ENCODE measurements at places on chromosomes 16 and 17.

DNA sequence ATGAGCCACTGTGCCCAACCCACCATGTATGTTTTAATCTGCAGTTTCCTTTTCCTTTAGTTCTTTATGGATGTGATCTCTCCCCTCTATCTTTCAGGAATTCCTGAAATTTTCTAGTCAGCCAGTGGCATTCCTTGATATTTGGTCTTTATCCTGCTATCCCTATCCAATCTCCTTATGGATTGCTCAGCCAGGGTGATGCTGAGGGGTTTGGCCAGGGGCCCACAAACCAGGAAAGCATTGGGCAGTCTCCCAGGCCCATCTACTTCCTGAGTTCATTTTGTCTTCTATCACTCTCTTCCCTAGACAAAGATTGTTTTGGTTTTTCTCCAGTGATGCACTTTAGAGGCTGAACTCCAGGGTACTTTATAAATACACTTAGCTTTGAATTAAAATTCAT, 115.9 kb downstream of the KATNIP start:
- no peak for DNase-seq

GRCh38 chr17:38430316-38430715, 2.1 kb downstream of the ARHGAP23 start:
- DNase-seq: no peak

GRCh38 chr17:79872762-79873161, 33.5 kb upstream of the CBX4 start:
- DNase-seq: no peak

GRCh38 chr16:56041556-56042140, 149.6 kb upstream of the GNAO1 start:
- peak; percentile 31 for DNase-seq

DNA sequence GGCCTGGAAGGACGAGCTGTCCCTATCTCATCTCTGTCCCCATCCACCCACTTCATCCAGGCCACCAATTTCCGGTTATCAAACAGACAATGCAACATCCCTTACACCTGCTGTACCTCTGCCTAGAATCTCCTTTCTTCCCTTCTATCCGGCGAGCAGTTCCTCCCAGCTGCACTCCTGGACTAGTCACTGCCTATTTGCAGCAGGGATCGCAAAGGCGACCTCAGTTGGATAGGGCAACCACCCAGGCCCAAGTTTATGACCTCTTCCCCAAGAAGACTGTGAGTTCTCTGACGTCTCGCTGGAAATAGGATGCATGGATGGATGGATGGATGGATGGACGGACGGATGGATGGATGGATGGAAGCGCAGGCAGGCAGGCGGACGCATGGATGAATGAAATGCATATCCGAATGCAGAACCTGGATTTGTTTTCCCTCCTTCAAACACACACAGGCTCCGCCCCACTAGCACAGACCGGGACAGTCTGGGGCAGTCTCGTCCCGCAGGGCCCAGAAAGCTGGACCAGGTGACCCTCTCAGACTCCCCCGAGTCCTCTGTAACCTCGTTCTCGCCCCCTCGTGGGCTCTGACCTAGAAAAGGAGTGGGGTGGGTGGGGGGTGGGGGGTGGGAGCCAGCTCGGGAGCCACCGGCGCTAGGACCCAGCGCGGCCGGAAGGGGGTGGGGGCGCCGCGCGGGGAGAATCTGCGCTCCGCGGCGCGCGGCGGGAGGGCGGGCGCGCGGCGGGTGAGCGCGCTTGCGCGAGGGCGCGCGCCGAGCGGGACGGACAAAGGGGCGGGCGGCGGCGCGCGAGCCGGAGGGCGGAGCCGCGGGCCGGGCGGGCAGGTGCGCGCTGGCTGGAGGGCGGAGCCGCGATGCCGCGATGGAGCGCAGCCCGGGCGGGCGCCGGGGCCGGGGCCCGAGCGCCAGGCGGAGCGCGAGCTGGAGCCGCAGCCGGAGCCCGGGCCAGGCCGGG, at the start of gene SBK1:
SBK1 (plus strand) TSS at position 875 of the 976 bp plus-strand sequence. CDS start 24,867 bp downstream, outside the sequence.
- peak; percentile 86 for DNase-seq

DNA sequence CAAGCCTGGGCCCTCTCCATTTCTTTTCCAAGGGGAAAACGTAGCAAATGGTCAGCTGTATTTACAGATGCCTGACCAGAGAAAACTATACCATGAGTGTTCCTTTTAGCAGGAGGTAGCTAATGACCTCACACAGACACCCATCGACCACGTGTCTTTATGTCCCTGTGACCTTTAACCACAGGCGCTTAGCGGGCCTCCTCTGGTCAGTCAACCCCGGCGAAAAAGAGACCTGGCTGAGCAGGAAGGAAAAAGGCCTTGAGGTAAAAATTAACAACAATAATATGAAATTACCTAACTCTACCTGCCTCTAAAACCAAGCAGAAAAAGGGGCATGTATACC, 9.1 kb downstream of the NUDT16L1 start:
- DNase-seq: no peak

DNA sequence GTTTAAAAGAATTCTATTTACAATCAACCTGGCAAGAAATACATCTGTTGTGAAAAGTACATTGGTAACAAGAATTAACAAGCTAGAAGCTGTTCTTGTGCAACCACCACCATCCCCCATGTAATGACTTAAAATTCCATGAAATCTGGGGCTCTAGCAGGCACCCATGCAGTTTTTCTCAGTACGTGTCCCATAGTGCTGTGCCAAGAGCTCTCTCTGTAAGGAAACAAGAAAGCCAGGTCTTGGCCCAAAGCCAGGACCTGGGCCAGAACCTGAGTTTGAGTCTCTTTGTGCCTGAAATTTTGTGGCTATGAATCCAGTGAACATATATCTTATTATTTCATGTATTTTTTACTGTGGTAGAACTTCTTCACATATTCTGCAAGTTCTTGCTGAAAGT, 46.6 kb downstream of the NUP93 start:
- no peak for DNase-seq

DNA sequence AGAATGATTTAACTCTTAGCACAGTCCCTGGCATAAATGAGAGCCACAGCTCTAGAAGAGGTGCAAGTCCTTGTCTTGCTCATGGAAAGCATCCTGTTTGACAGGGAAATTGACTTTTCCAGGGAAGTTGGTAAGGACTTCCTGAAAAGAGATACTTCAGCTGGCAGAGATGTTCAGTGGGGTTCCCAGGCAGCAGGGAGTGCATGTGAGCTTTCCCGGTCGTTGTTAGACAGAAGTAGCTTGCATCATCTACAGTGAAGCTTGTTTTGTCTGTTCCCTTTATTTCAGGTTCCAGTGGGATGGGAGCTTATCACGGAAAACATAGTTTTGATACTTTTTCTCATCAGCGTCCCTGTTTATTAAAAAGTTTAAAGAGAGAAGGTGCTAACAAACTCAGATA, 22.9 kb downstream of the ALDH3A2 start:
- DNase-seq: no peak

DNA sequence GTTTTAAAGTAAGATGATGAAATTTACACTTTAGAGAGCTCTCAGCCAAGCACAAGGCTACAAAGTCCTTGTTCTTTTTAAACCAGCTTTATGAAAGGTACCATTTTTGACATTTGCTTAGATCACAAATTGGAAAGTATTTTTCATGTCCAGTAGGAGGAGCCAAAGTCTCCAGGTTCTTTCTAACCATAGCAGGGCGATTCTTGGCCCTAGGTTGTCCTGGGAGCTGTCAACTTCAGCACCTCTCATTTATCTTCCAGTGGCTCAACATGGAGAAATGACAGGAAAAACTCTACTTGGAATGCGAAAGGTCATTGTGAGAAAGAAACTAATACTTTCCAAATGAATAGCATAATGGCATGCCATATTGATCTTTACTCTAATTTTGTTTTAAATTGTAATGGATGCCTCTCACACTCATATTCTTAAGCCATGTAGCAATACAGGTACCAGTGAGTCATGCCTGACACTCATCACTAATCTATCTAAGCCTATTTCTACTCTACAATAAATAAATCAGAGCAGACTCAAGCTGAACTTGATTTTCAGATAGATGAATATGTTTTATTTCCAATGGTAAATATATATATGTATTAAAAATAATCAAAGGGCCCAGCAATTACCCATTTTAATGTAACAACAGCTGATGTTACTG, 919.1 kb upstream of the EEF2KMT start:
- no peak for DNase-seq

DNA sequence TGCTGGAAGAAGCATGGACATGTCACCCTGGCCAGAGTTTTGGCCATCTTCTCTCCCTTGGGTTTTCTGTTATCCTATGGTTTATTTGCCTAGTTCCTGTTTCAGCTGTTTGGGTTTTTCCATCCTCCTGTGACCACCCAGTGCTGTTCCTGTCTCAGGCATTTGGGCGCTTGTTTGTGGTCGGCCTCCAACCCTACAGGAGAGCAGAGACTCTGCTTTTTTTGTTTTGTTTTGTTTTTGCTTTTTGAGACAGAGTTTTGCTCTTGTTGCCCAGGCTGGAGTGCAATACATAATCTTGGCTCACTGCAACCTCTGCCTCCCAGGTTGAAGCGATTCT, 3.3 kb upstream of the ZC3H7A start:
- DNase-seq: no peak

DNA sequence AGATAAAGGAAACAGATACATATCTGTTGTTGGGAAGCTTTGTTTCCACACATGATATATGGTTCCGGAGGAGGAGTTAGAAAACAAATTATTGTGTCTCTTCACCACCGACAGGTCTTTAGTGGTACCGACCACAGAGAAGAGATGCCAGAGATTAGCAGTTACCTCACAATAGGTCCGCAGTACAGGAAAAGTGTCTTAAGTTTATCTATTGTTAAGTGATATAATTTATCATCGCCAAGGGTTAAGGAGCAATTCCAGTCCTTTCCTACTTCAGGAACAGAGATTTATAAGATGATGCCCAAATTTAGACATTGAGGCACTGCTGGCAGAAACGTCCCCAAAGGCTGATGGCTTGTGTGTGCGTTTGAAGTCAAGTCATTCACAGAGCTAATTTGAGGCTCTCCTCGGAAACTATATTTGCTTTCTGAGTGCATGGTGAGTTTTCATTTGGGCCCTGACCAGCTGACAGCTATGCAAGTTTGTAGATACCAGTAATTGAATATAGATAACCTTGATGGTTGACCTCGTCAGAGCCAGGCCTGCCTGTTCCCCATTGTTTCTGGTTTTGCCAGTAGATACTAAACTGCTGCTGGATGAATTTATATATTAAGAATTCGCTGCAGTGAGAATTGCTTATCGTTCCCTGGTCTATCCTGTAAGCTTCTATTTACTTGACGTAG, 196.4 kb upstream of the IRX3 start:
- DNase-seq: no peak

DNA sequence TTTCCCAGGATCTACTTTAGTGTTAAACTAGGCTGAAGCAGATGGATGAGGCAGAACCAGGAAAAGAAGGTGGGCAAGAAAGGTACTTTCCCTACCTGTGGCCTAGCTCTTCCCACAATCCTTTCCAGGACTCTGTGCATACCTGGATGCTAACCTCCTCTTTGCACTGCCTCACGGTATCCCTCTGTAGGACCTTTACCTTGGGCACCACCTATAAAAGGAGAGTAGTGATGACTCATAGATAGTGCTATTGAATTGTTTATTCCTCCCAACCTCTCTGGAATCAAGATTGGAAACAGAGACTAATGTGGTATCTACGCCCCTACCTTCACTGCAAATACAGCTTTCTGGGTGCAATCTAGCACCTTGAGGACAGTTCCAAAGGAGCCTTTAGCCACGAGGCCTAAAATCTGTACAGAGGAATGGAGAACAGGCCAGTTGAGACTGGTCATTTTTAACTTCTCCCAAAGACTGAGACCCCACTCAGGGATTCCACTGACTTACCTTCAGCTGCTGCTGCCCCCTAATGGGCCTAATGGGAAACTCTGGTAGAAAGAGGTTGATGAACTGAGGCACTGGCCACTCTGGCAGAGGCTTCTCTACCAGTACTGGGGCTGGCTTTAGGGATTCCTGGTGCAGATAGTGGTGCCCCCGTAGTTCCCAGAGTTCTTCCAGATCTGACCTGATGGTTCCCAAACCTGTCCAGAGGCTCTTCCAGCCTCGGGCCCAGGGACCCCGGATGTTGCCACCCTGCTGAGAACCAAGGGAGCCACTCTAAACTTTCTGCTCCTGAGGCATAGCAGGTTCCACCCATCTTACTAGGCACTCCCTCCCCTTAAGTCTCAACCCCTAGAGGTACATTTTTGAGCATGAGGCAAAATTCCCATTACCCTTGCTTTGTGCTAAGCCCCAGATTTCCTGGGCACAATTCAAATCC, 781 bp downstream of the RSKR start:
- DNase-seq: peak; percentile 40

GRCh38 chr17:58083491-58084316, 485 bp downstream of the DYNLL2 start:
- peak; percentile 75 for DNase-seq

GRCh38 chr16:87687126-87687910, 78.5 kb downstream of the KLHDC4 start:
- no peak for DNase-seq

DNA sequence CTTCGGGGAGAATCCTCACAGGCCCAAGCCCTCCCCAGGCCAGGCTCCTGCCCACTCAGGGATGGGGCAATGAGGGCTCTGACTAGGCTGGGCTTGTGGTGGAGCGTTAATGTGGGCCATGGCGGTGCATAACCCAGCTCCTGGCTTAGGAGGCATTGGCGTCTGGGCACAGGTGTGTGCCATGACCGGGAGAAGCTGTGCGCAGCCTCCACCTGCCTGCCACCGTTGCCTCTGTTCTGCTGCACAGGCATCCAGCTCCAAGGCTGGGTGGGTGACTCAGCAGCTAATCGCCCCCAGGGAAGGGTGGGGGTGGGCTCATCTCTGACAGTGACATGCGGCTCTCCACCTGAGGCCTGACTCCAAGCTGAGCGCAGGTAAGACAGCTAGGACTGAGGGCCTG, 3.5 kb upstream of the ARHGAP27 start:
- no peak for DNase-seq

GRCh38 chr17:16989953-16990860, 18.3 kb upstream of the TNFRSF13B start:
- no peak for DNase-seq

- no peak for DNase-seq
Observed at GRCh38 chr17:17019430-17019762, 22.9 kb upstream of the MPRIP start.

DNA sequence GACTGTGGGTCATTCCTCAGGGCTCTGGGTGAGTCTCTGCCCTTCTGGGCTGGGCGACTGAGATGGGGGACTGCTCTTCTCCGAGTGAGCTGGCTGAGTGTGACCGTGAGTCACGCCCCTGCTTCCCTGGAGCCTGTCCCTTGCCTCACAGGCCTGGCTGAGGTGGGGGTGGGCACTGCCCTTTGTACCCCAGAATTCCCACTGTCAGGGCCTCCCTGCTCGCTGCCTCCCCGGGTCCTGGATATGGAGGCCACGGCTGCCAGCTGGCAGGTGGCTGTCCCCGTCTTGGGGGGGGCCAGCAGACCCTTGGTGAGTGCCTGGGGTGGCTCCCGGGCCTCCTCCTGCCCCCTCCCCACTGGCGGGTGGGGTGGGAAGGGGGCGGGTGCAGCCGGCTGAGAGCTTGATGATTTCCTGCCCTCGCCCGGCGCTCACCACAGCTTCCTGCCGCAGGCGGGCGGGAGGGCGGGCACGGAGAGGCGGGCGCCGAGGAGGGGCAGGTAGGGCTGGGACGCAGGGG, at the start of gene LAT:
LAT (plus strand) TSS at position 434 of the 517 bp plus-strand sequence. CDS start 366 bp downstream, outside the sequence.
- DNase-seq: peak; percentile 79

DNA sequence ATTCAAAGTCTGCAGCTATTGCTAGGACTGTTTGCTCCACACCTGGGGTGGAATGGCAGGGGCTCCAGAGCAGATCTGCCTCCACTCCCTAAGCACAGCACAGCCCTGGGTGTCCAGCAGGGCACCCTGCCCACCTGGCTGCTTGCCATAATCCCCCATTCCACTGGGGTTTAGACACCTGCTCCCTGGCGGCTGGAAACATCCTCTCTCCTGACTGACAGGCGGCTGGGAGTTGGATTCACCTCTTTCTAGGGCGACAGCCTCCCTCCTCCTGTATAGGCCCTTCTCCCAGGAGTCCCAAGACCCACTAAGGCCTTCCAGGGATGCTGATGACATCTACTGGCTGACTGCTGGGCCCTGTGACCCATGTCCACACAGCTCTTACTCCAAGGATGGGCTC, 18.0 kb downstream of the HDAC5 start:
- DNase-seq: no peak
